Thoracic aorta (tissue), 2 donors: ENCODE measurements at places on chromosomes 2 and 18.

DNA sequence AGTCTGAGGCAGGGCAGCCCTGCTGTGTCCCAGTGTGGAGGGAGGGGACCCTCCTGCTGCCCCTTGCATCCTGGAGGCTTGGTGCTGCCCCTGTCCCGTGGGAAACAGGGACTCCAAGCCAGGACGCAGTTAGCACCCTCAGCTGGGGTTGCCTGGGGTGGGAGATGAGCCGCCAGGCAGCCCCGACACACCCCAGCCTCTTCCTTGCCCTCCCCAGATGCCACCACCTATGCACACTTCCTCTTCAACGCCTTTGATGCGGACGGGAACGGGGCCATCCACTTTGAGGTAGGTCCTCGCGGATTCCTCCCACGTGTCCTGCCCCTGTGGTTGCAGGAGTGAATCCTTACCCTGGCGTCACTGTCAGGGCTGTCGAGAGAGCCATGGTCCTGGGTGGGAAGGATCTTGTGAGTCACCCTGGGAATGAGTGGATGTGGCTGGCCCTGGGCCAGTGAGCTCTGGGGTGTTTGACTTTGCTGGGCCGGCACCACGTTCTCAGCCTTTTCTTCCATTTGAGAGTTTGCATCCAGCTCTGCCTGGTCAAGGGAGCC, 27.5 kb upstream of the FAHD2A start:
- DNase-seq, result no peak

GRCh38 chr2:71945603-71945959, 202.1 kb downstream of the CYP26B1 start:
- DNase-seq, result no peak

DNA sequence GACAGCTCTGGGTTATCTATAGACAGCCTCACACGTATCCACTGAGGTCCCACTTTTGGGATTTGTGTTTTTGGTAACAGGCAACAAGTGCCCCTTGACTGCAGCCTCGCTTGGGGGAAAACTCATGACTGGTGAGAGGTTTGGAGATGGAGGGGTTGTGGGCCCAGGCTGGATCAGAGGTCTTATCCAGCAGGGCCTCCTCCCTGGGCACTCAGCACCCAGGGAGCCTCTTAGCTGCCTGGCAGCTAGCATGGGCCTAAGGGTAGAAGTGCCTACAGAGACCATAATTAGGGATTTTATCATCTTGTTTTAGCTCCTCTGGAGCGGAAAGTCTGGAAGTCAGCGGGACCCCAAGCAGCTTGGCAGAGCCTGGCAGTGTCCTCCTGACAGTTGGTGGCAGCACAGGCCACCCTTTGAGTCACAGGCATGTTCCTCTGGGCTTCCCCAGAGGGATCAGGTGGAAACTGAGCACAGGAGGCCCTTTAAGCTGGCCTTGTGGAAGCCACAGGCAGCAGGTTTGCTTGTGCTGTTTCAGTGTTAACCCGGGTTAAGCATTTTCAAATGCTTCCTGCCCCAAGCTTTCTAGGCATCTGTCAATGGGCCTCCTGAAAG, 143.1 kb downstream of the KCTD1 start:
- DNase-seq, result no peak

- DNase-seq, result no peak
Observed at GRCh38 chr2:226705965-226706364, 93.7 kb downstream of the IRS1 start.
